Activated naive CD4-positive, alpha-beta T cell (primary cell): ENCODE measurements at places on chromosomes 3 and 15.
A peak's percentile ranks its signal among the peaks of the same experiment; 100 is the strongest.

DNA sequence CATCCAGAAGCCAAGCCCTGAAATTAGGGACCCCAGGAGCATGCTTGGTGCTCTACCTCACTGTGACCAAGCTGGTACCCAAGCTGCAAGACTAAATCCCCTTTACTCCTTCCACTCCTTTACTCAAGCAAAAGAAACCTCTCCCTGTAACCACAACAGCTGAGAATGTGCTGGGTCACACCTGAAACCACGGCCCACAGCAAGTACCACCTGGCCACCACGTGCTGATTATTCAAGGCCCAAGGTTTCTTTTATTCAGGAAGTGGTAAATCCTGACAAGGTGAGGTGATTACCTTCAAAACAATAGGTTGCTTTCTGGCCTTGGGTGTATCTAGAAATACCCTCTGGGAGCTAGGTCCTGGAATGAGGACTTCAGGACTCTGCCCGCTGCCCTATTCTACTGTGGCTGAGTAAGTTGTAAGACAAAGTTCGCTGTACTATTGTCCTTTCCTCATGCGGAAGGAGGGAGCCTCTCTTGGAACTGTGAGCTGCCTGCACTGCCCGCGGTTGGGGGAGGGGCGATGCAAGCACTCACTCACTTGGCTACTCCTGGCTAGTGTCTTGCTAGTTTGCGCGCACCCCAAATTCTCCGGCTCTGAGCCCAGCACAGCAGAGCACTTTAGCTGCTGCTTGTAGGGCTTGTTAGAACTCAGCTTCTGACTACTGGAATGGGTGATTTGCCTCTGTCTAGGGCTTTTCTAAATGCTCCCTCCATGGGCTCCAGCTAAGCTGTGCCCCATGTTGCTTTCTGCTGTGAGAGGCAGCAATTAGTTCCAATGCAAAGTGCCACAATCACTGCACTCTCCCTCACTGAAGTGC lies 487.1 kb upstream of the CNTN3 start:
- DNase-seq, result no peak

GRCh38 chr3:52871761-52872160 lies 25.6 kb downstream of the STIMATE start:
- DNase-seq, result no peak

DNA sequence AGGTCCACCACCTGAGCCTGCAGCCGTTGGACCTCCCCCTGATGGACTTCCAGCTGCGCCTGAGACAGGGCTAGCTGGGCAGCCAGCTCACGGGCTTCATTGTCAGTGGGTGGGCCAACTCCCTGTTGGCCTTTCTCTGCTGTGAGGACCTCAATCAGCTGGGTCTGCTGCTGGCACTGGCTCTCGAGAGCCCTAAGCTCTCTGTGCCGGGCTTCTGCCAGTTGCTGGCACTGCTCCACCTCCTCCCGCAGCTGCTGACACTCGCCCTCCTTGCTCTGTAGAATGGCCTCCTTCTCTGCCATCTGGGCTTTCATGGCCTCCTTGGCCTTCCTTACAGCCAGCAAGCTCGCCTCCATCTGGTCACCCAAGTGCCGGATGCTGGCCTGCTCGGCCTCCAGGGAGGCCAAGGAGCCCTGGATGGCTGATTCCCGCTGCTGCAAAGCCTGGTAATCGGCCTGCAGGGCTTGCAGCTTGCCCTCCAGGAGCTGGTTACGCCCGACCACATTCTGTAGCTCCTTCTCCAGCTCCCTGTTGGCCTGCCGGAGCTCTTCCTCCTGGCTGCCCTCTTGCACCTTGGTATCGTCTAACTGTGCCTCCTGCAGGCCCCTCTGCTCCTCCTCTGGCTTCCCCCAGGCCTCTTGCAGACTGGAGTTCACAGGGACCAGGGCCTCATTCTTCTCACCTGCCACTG lies 23.8 kb downstream of the CXCR6 start:
- no peak for DNase-seq

- DNase-seq, result no peak
Observed at GRCh38 chr15:95987886-95988573, 342.5 kb upstream of the NR2F2 start.

- no peak for DNase-seq
Observed at GRCh38 chr15:62362608-62363007, 197.5 kb upstream of the C2CD4B start.

DNA sequence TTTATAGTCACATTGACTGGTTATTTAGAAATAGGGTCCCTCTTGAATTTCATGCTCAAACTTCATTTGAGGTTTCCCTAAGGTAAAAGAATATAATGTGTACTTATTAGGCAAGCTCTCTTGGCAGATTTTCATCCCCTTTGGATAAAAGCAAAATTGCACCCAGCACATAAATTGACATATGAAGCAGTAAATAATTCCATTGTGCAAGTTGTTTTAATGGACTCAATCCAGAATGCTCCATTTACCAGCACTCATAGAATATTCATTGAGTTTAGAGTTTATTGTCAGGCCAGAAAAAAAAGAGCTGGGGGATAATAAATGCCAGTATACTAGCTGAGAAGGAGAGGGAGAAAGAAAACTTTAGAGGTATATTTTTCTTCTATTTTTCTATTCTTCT lies 136.8 kb downstream of the TPRG1 start:
- no peak for DNase-seq

DNA sequence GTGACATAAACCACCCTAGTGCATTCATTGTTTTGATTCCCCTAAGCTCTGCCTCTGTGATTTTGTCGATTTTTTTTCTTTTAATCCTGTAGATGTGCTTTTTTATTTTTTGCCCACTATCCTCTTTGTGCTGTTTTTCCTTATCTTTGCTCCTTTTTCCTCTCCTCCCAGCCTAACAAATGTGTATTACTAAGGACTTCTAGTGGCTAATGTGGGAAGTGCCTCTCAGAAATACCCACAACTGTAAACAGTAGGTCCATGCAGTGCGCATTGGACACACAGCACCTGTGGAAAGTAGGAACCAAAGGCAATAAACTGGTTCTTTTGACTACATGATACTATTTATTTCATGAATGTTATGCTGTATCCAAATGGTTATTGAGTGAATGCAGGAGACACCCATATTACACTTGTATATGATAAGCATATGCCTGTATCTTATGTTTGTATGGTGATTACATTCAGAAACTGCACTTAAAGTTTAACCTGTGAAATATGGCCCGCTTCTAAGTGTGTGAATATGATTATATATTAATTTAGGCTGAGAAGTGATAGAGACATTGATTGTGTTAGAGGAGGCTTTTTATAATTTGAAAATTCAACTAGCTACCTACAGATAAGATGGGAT lies 147.8 kb downstream of the PLCL2 start:
- DNase-seq, result no peak

- no peak for DNase-seq
Observed at GRCh38 chr3:47419083-47420043, 38.5 kb downstream of the PTPN23 start.

DNA sequence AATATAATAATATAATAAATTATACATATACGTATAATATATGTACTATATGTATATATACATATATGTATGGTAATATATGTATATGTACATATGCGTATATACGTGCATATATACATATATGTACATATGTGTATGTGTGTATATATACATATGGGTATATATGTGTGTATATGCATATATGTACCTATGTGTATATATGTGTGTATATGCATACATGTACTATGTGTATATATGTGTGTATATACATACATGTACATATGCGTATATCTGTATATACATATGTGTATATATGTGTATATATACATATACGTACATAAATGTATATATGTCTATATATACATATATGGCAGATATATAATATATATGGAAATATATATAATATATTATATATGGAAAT lies 74.8 kb upstream of the ST3GAL6 start:
- no peak for DNase-seq

DNA sequence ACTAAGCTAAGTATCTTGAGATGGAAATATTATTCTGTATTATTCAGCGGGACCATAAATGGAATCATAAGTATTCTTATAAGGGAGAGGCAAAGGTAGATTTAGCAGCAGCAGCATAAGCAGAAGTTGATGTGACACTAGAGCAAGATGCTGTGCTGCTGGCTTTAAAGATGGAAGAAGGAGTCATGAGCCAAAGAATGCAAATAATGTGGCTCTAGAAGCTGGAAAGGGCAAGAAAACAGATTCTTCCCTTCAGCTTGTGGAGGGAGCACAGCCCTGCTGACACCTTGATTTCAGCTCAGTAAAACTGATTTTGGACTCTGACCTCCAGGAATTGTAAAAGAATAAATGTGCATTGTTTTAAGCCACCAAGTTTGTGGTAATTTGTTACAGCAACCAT lies 144.2 kb upstream of the ANKRD28 start:
- DNase-seq, result no peak

GRCh38 chr3:19881036-19881435 lies 53.0 kb downstream of the EFHB start:
- DNase-seq, result no peak

DNA sequence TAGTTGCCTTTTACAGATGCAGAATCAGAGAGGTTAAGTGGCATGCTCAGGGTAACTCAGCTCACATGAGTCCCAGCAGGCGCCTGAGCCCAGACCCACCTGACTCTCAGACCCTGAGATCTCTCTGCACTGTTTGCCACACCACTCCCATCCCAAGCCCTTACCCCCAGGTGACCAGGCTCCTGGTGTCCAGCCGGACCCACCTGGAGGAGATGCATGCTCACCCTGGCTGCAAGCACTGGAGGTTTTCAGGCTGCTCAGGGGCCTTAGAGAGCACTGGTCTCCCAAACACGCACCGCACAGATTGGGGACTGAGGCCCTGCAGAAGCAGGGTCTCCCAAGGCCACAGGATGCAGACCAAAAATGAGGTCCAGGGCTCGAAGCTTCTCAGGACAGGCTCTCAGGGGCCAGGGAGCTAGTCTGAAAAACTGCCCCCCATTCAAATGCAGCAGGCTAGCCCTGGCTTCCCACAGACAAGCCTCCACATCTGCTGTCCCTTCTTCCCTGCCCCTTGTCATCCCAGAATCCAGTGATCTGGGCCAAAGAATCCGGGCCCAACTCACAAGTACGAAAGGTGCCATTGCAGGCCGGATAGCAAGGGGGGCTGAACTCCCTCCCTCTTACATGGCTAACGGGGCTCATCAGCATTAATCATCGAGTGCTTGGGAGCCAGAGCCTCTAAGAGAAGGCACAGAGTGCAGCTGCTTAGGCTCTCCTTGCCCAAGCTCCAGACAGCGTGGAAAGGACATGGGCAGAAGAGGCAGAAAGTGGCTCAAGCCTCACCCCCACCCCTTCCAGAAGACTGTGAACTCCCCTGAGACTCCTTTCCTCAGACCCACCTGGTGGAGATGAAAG lies 90.2 kb upstream of the PRR20G start:
- no peak for DNase-seq

- no peak for DNase-seq
Observed at GRCh38 chr15:45133561-45133920, 3.7 kb downstream of the DUOX1 start.

GRCh38 chr3:16254916-16255315 lies 9.8 kb downstream of the DPH3 start:
- DNase-seq, result no peak

DNA sequence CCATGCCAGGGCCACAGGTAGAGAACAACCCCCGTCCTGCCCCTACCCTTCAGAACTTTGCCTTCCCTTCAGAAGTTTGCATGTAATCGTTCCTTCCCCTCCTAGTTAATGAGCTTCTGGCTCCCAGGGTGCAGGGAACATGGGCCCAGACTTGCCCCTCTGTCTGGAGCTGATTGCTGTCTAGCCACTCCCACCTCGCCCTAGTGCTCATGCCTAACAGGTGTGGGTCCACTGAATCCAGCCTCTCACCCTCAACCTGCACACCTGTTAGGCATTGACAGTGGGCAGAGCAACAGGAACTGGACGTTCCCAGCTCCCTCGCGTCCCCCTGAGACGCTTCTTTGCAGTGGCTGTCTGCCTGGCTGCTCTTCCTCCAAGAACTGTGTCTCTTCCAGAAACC lies 40.3 kb downstream of the WNT5A start:
- DNase-seq, result no peak

DNA sequence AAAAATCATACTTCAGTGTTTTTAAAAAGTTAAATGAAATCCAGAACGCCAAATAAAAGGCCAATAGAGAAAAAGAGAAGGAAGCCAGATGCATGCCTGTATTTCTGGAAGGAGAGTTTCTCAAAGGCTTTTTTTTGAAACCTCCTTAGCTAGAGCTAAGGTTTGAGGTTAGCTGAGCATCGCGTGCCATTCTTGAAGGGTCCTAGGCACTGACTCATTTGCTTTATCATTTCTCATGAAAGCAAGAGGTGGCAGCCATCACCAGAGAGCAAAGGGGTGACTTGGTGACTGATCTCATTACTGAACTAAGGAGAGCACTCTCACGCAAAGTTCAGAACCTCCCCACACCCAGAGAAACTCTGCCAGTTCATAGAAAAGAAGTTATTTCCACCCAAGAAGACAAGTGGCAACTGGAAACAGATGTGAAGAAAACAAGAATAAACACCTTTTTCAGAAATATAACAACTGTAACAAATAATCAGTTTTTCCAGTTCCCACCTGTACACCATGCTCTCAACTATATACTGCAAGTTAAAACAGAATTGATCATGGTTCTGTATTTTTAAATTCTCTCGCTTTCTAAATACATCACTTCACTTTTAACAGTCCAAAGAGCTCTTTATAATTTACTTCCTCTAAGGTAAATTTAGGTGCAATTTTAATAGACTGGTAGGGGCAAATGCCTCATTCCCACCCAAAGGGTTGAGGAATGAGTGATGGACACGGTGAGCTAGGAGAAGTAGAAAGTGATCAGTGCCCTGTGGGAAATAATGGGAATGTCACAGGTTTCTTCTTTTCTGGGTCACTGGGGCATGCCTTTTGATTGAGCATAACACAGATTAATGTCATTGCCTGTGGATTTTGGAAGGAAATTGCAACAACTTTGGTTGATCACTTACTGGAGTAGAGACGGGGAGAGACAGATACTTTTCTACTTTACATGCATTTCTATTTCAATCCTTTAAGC lies 24.7 kb downstream of the GPR15 start:
- peak; percentile 6 for DNase-seq
